ENCODE measurements at places on chromosomes 6 and 20.

GRCh38 chr20:8457978-8458377, 325.9 kb downstream of the PLCB1 start:
- DNase-seq: no peak

DNA sequence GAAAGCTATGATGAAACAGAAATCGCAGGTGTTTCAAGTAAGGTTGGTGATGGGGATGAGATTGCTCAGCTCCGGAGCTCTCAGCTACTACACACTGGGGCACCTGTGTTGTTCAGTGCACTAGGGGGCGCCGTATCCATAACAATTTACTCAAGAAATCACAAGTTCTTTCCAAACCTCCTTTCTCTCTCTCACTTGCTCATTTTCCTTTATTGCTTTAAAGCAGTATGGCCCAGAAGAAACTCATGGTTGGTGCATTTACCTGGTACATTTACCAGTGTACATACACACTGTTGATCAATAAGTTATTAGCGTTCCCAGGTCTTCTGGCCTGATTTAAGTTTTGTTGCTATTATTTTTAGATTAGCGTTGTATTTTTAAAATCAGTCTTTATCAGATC, 235.2 kb upstream of the TAB2 start:
- DNase-seq: no peak

DNA sequence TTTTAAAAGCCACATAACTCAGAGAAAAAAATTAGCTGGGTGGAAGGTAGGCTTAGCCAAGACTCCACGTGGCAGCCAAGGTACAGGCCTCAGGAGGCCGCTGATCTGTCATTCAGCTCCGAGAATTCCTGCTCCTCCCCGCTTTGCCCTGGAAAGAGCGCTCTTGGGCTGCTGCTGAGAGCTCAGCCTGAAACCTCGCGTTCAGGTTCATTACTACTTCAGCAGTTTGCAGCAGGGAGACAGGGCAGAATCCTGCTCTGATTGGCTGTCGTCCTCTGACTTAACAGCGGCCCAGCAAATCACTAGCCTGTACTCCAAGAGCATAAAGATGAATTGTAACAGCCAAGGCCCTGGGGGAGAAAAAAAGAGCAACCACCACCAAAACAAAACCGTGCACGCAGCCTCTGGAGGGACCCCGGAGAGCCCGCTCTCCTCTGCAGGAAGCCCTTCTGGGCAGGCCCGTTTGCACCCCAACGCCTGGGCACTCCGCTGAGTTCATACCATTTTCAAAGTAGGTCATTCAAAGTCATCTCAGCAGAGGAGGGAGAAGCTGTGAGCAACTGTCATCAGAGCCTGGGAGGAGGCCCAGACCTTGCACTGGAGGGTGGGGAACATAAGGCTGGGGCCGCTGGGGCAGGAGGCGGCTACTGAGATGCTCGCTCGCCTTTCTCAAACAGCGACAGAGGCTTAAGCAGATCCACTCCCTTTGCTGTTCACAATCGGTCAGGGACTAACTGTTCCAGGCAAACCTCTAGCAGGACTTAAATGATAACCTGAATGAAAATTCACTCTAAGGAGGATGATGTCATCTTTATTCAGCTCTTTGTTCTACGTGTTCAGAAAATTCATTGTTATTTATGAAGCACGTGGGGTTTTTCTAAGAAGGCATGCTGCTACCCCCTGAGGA, 42.3 kb upstream of the ATXN1 start:
- no peak for DNase-seq

DNA sequence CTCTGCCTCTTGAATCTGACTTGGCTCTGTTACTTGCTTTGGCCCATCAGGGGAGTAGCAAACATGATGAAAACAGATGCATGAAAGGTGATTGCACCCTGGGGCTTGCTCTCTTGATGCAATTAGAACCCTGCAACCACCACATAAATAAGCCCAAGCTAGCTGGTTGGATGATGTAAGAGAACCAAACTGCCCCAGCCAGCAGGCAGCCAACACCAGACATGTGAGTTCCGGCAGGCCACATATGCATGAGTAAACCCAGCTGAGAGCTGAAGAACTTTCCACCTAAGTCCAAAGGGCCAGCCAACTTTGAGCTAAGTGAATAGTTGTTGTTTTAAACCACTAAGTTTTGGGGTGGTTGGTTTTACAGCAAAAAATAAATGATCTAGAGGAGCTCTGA, 268.4 kb downstream of the FARS2 start:
- no peak for DNase-seq

GRCh38 chr20:14860410-14860814, 523.0 kb upstream of the FLRT3 start:
- DNase-seq: no peak

DNA sequence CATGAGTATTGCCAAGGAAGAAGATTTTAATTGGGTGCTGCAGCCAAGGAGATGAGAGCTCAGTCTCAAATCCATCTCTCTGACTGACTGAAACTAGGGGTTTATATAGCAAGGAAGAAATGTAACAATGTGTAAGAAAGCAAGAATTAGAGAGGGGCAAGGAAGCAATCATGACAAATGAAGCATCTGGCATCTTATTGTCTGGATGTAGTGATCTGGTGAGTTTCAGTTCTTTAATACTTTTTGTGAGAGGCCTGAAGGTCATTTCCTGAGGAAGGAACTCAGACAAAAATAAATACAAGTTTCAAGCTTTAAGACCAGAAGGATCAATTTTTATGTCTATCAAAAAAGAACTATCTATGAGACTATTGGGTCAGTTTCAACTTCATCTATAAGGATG, 64.2 kb downstream of the HTR1E start:
- no peak for DNase-seq

GRCh38 chr6:100518588-100518987, 53.9 kb upstream of the SIM1 start:
- DNase-seq: no peak

GRCh38 chr20:1346315-1346969, 17.5 kb upstream of the SDCBP2 start:
- DNase-seq: no peak

GRCh38 chr6:116438590-116439448, 22.4 kb upstream of the CALHM6 start:
- no peak for DNase-seq

DNA sequence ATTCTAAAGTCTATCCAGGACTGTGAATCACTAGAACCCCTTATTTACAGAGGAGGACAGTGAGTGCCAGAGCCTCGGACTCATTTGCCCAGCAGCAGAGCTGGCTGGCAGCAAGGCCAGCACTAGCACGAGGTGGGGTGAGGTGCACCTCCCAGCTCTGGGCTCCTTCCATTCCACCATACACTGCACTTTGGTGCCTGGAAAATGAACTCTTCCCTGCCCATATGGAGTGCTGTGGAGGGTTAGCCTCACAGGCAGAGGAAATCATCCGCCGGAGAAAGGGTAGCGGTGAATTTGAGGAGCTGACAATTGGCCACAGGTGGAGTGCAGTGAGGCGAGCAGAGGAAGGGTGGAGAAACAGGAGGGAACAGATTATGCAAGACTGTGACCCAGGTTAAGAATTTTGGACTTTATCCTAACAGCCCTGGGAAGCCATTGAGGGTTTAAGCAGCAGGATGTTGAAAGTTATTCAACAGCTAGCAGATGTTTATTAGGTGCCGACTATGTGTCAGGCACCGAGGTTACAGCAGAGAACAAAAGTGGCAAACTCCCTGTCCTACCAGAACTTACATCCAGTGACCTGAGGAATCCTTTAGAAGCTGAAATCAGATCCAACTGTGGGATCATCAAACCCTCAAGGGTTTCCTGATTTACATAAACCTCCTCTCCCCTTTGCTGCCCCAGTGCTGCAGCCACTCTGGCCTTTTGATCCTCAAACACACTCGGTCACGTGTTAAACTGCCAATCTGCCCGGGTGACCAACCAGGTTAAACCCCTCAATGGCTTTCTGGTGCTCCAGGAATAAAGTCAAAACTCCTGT, 6.2 kb downstream of the TRIM26 start:
- DNase-seq: no peak

DNA sequence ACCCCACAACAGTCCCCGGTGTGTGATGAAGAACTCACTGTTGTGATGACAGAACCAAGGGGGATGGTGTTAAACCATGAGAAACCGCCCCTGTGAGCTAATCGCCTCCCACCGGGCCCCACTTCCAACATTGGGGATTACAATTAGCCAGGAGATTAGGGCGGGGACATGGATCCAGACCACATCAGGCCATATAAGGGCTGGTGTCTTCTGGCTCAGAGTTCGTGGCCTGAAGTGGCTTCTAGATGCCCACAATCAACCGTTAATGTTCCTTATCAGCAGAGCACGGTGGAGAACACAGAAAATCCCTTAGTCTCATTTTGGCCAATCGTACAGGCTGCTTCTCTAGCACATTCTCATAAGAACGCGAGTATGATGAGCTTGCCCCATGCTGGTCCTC, 10.9 kb upstream of the MAS1 start:
- DNase-seq: no peak

GRCh38 chr6:125718109-125718508, 31.3 kb upstream of the HEY2 start:
- DNase-seq: no peak

DNA sequence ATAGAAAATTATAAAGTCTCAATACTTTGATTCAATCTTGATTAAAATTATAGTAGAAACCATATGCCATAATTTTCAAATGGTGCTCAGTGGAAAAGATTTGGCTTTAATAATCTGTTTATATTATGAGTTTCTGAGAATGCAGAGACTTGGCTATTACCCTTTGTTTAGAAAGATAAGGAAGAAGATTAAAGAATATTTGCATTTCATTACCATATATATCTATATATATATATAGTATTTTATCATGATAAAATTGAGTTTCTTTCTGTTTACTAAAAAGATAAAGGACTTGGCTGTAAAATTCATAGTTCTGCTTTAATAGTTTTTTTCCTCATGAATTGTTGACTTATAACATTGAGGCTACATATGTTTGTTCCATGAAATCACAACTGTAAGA, 679.3 kb upstream of the MAP3K7 start:
- DNase-seq: no peak

GRCh38 chr6:10407018-10407673, 7.7 kb downstream of the TFAP2A start:
- DNase-seq: no peak

GRCh38 chr6:128271527-128271926, 248.9 kb downstream of the PTPRK start:
- DNase-seq: no peak

DNA sequence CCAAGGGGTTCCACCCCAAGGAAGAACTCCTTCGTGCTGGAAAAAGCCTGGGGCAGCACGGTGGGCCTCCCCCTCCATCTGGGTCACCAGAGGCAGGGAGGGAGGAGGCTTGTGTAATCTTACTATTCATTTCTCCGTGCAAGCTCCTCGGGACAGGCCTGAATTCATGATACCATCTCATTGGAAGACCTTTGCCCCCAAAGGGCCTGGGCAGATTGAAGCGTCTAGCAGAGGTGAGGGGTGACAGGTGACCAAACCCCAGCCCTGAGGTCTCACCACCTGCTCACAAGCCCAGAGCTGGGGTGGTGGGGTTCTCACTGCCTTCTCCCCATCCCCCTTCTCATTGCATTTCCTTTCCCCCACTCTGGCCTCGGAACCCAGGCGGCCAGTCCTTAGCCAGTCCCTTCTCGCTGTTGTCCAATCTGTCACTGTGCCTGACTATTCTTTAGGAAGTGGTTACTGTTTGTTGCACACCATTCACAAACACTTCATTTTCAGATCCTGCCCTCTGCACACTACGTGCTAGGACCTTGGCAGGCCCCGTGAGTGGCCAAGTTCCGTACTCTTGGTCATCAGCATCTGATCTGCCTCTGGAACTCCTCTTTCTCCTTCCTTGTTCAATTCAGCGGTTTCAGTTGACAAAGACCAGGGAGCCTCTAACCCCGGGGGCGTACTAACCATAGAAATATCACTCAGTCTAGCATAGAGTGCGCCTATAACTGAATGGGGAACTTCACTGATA, 137.1 kb downstream of the LY86 start:
- DNase-seq: no peak

- DNase-seq: no peak
Measured at GRCh38 chr20:50821257-50821921, 26.5 kb downstream of the BCAS4 start.

- no peak for DNase-seq
Measured at GRCh38 chr6:121434037-121434770, 1.2 kb upstream of the GJA1 start.

GRCh38 chr20:58698741-58699622, 6.4 kb downstream of the NPEPL1 start:
- DNase-seq: peak; percentile 88

DNA sequence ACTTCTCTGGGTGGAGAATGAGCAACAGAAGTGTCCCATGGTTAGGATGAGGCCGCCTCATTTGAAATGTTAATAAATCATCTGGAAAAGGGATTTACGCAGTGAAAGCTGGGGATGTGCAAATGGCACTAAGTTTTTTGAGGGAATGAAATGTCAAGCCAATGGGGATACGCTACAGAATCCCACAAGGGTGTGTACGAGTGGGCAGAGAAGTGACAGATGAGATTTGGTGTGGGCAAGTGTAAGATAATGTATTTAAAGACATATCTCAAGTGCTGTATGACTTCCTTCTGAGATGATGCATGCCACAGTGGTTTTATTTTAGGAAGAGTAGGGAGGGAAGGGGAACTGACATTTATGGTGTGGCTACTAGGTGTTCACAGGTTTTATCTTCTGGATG, 100.6 kb downstream of the LRFN2 start:
- DNase-seq: no peak

GRCh38 chr20:48722002-48722731, 105.6 kb downstream of the PREX1 start:
- no peak for DNase-seq

DNA sequence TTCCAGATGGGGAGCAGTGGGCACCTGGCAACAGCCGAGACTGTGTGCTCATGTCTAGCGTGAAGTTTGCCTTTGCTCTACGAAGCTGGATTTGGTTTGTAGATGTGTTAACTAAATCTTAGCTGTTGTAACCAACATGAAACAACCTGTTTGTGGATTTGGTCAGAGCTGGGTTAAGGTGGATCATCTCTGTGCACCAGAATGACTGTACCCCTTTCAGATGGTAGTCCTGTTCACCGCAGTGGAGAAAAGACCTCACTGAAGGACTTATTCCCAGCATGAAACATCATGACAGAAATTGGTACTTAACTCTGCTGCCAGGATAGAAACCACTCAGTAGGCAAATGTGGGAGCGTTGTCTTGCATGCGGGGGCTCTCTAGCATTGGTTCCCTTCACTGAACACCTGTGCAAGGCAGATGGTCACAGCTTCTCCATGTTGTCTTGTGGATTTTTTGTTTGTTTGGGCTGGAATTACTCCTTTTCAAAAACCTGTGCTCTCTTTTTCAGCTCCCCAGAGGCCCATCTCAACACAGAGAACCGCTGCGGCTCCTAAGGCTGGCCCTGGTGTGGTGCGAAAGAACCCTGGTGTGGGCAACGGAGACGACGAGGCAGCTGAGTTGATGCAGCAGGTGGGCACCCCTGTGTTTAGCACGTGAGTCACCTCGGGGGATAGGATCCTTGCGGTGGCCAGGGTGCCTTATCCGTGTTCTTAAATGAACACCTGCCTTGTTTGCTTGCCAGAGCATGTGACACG, 19.3 kb upstream of the EFCAB8 start:
- no peak for DNase-seq

- no peak for DNase-seq
Measured at GRCh38 chr20:62321521-62321948, 18.7 kb downstream of the ADRM1 start.

- peak; percentile 82 for DNase-seq
Measured at GRCh38 chr6:166955865-166956443, 396 bp downstream of the RNASET2 start.

GRCh38 chr6:16389642-16390041, 151.3 kb downstream of the GMPR start:
- no peak for DNase-seq

- DNase-seq: no peak
Measured at GRCh38 chr6:167103041-167103891, 19.6 kb upstream of the CCR6 start.

Data from mesenteric fat pad (tissue), 1 donor.